Activated CD8-positive, alpha-beta T cell treated with anti-CD3 and anti-CD28 coated beads for 36 hours (primary cell): ENCODE measurements at places on chromosomes 6 and 20. TPM values are rescaled to one million over a fixed set of nuclear protein-coding genes. Genes with fewer than 3 reads are reported as not detected.

The HMGCLL1 gene
- not detected for total RNA-seq

GRCh38 chr6:3007571-3007970, 7.9 kb downstream of the NQO2 start:
- DNase-seq: no peak

DNA sequence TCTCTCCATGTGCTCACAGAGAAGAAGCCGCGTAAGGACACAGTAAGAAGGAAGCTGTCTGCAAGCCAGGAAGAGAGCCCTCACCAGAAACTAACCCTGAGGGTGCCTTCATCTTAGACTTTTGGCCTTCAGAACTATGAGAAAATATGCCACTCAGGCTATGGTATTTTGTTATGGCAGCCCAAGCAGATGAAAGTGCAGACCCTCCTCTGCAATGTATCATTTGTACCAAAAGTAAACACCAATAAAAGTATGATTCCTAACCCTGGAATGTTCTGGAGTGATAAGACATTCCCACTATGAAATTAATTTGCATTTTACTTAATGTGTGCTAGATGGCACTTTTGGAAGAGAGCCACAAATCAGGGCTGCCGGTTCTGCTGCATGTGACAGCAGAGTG, 594.3 kb downstream of the UTRN start:
- no peak for DNase-seq

DNA sequence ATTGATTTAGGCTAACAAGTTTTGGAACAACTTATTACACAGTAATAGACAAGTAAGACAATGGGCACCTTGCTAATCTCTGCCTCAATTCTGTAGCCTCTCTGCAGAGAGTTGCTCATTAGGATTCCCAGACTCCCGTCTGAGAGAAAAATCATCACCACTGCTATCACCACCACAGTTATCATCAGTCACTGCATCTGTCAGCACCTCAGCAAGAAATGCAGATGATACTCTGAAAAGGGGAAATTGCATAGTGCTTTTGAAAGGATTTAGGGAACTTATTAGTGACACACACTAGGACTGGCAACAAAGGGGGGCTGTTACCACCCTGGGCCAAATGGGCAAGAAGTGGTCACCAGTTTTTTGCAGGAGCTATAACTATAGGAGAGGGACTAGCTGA, 39.9 kb downstream of the FOXA2 start:
- DNase-seq: no peak

DNA sequence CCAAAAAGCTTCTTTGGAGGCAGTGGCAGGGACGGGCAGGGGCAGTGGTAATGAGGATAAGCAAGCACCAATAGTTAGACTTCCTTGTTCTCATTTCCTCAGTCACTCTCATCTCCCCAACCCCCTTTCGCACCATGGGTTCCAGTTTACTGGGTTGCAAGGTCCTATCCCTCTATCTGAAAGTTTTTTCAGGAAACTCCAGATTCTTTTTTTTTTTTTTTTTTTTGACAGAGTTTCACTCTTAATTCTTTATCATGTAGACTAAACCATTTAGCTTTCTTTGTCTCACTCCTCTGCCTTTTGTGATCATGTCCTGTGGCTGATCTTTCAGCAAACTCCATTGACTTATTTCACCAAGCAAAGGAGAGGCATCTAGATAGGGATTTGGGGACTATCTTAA, 51.4 kb upstream of the GMDS start:
- no peak for DNase-seq

- no peak for DNase-seq
Measured at GRCh38 chr20:53379014-53379832, 214.4 kb downstream of the ZNF217 start.

DNA sequence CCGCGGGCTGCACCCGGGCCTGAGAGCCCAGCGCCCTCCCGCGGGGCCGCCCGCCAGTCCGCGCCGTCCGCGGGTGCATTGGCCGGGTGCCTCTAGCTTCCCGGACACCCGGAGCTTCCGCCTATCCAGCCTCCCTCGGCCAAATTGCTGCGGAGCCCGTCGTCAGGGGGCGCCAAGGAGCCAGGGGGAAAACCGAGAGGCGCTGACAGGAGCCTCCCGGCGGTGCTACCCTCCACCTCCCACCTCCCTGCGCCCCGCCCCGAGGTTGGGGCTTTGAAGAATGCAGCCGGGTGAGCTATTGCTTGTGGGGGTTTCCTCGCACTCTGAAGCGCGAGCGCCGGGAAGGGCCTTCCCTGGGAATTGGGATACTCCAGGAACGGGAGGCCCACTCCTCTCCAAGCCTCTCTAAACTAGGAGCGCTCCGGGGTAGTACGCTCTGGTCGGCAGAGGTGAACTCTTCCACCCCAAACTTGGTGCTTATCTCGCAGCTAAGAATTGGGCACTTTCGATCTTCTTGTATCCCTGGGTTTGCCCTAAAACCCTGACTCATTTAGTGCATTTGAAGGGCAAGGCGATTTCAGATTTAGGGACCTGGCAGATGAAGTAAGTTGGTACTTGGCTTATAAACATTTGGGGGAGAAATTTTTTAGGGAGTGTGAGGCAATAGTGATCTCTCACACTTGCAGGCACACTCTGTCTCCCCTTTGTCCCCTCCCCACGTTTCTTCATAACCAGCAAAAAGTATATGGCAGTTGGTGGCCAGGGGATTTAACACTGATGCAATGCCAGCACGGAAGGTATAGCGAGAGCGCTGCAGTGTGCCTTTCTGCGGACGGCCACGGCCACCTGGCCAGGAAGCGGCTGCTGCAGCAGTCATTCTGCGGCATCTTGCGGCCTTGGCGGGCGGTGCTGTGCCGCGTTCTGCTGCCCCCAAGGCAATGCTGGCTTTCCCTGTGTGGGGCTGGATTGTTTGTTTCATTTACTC, 556 bp downstream of the BEND6 start:
- peak; percentile 81 for DNase-seq

DNA sequence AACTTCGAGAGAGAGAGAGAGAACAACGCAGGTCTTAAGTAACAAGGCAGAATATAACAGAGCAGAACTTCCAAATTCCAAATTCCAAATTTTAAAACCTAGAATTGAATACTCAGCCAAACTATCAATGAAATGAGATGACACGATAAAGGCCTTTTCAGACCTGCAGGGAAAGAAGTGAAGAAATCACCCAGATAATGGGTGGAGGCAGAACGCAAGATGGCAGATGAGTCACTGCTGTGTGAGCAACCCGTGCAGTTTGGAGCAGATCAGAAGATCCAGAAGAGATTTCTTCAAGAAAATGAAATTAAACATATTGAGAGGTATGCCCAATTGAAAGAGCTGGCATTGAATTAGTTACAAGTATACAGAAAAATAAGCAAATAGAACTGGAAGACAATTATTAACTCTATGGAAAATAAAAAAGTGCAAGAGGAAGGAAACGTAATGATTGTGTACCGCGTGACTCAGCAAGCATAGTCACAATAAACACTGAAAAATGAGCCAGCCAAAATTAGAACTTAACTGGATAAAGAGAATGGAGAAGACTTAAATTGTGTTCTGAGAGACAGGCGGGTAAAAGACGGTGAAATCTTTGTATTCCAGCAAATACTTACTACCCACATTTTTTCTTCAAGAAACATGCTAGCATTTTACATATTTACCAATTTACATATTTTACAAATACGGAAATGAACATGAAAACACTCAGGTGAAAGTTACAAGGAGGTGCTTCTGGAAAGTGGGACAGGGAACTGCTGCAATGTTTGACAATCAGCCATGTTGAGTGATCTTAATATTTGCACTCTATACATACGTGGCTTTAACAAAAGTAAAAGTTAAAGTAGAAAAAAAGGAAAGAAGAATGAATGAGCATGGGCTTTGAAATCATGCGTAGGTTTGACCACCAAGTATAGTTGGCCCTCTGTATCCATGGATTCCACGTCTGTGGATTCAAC, 87.9 kb upstream of the CDYL start:
- no peak for DNase-seq
